Stimulated activated CD8-positive, alpha-beta memory T cell treated with anti-CD3 and anti-CD28 coated beads, Interleukin-7, amount 100 ng/mL, for 1 hour (primary cell): ENCODE measurements at places on chromosomes 7 and 10.

DNA sequence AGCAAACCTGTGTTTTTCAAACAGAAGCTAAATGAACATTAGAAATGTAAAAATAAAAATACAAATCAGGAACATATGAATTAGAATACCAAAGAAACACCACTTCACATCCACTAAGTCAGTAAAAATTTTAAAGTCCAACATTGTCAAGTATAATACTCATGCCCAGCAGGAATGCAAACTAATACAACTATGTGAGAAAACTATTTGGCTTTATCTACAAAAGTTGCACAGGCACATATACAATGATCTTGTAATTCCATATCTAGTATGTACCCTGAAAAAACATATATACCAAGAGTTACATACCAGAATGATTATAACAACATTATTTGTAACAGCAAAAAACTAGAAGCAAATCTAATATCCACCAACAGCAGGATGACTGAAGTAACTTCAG, 91.1 kb downstream of the RNF32 start:
- DNase-seq: no peak

DNA sequence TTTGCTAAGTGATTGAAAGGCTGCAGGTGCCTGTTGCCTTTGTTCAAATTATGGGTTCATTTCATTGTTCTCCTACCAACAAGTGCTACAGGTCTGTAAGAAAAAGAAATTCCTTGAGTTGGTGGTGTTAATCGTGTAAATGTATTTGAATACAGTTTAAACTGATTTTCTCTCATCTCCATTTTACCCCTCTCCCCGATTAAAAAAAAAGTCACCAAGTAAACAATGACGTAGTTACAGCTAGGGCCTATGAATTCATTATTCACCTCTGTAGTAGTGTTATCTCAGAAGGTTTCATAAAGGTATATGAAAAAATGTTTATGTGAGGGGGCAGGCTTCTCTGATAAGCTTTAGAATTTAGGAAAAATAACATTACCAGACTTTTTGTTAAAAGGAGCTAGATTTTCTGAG, 1.1 kb downstream of the REEP3 start:
- no peak for DNase-seq

GRCh38 chr7:41826641-41827040, 123.8 kb upstream of the INHBA start:
- no peak for DNase-seq

GRCh38 chr10:132684164-132684891, 101.6 kb downstream of the NKX6-2 start:
- no peak for DNase-seq

GRCh38 chr7:47795631-47796030, 152.6 kb downstream of the PKD1L1 start:
- DNase-seq: no peak

DNA sequence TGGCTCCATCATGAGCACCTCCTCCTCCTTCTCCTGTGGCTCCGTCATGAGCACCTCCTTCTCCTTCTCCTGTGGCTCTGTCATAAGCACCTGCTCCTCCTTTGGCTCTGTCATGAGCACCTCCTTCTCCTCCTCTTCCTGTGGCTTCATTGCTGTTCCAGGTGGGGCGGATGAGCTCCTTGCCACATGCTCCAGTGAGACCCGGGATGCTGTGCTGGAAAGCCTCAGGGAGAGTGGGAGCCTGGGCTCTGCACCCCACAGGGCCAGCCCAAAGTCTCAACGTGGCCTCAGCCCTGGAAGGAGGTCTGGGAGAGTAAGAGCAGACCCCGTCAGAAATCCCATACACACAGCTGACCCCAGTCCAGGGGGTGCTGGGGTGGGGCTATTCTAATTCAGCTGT, 380.7 kb downstream of the TCERG1L start:
- no peak for DNase-seq

- no peak for DNase-seq
Measured at GRCh38 chr7:112347088-112347487, 103.2 kb upstream of the IFRD1 start.

DNA sequence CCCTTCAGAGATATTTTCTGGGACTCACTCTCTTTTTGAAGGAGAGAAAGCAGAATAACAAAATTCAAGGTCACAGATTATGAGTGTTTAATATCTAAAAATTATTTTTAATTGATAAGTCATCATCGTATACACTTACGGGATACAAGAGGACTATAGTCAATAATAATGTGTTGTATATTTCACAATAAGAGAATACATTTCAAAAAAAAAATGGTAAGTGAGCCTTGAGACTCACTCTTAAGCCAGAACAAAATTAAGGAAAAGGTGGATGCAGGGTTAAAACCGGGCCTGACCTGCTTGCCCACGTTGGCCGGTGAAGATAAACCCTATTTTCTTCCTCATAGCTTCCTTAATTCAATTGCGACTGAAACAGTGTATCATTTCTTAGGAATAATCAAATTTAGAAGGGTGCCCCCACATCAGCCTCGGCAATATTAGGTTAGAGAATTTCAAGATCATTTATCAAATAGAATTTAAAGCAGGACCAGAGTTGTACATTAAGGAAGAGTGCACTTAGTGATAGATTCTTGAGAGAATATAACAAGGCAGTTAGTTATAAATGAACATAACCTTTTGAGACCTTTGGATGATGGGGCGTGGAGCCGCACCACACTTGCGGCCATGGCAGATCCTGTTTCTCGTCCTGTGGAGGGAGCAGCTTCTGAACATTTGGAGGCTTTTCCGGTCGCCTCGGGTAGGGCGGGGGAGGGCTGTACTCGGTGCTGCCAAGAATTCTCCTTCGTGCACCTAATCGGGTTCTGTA, 321.8 kb downstream of the PAXIP1 start:
- no peak for DNase-seq

DNA sequence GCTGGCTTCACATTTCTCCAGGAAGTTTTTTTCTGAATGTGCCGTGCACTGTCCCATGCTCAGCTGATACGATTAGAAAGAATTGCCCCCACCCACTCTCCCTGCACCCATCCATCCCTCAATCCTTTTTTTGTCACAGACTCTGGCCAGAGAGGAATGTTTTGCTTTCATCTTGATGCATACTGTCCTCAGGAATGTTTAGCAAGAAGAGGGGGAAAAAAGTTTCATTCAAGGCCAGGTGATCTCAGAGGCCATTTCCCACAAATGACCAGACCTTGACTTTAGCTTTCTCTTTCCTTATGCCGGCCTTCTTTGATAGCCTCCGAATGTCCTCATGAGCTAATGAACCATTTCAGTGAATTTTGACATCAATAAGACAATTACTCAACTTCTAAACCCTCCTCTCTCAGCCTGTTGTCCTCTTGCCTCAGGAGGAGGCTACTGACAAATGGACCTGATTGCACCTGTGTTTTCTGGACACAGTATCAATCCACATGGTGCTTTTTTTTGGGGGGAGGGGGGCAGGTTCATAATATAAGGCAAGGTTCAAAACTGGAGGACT, 105.0 kb upstream of the KLF6 start:
- DNase-seq: no peak
